ENCODE measurements at places on chromosomes 2 and 18.

DNA sequence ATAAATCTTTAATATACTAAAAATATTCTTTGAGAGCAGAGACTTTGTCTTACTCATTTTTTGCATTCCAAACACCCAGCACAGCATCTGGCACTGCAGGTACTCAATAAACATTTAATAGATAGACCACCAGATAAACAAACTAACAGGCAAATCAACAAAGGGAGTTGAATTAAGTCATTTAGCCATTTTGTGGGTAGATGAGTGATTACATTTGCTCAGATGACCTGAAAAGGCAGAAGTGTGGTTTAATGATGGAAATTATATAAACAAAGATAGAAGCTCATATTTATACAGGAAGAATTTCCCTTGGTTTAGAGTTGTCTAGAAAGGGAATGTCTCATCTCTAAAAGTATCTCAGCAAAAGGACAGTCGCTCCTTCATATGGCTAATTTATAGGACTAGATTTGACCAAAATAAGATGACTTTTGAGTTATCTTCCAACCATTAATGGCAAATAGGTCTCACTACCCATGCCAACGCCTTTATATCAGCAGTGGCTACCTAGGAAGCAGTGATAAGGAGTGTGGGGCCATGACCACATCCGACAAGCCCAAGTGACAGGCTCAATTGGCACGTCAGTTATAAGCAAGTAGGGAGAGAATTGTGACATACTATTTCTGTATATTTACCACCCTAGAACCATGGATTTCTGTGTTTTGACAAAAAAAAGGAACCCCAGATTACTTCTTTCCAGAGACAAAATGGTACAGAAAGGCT lies 173.5 kb downstream of the ATAD2B start:
- DNase-seq: no peak

DNA sequence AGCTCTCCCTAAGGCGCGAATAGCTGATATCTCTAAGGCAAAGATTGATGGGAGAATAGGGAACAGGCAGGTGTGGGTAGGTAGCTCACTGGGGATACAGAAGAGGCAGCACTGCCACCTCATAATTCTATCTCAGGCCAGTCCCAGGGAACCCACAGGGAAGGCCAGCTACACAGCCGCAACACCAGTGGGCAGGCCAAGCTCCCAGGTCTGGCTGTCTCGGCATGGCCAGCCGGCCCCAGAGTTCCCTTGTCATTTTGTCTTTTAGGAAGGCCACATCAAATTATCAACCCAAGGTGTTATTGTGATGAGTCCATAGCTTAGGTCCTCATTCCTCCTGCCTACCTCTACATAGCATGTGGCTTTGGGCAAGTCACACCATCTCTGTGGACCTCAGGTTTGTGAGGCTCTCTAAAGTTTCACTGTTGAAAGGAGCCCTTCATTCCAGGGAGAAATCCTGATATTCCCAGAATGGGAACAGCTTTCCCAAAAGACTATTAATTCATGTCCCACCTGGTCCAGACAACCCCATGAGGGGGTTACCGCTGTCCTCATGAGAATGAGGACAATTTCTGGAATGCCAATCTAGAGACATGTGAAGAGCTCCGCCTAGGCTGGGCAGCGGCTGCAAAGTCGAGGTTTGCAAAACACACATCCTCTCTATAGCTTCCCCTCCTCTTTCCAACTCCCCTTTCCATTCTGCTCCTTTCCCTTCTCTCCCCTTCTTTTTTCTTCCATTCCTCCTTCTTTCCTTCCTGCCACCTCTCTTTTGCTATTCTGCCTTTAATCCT lies 287.1 kb upstream of the ID2 start:
- no peak for DNase-seq

DNA sequence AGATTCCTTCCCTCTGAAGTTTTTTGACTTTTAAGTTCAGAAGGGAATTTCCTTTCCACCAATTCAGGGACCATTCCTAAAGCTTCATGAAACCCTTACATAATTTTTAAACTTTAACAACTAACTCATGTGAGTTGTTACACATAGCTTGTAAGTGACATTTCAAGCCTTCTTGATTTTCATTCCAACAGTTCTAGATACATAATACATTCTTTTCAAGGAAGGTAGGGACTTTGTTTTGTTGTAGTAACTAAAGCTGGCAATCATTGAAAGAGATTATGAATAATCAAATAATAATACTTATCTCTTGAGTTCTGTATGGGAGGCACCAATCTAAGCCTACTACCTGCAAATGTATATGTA lies 45.4 kb downstream of the SETBP1 start:
- no peak for DNase-seq

DNA sequence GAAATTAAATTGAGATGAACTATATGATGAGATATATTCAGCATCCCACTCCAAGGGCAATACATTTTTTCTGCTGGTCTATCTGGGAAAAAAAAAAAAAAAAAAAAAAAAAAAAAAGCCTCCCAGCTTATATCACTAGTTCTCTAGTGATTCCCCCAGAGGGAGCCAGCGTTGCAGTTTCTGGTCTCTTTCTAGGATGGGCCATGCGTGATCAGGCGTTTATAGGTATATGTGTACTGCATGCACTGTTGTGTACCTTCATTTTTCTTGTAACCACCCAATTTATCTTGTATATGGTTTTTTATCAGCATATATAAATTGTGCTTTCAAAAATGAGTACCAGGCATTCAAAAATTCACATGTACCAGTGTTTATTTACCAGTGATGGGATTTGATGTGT lies 35.1 kb downstream of the DCDC2C start:
- DNase-seq: no peak

DNA sequence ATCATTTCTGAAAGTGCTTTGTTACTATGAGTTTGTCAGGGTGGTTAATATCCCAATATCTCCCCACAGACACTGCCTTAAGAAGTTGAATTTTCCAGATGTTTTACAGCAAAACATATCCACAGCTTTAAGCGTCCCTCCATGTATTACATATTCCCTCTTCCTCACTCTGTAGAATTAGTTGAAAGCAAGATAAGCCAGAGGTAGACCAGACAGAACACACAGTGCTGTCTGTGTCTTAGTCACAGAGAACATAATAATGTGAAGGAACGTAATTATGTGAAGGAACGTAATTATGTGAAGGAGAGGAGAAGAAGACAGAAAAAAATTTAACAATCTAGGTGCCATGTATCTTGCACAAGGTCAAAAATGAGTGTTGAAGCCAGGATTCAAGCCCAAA lies 81.9 kb upstream of the LRATD1 start:
- DNase-seq: no peak

DNA sequence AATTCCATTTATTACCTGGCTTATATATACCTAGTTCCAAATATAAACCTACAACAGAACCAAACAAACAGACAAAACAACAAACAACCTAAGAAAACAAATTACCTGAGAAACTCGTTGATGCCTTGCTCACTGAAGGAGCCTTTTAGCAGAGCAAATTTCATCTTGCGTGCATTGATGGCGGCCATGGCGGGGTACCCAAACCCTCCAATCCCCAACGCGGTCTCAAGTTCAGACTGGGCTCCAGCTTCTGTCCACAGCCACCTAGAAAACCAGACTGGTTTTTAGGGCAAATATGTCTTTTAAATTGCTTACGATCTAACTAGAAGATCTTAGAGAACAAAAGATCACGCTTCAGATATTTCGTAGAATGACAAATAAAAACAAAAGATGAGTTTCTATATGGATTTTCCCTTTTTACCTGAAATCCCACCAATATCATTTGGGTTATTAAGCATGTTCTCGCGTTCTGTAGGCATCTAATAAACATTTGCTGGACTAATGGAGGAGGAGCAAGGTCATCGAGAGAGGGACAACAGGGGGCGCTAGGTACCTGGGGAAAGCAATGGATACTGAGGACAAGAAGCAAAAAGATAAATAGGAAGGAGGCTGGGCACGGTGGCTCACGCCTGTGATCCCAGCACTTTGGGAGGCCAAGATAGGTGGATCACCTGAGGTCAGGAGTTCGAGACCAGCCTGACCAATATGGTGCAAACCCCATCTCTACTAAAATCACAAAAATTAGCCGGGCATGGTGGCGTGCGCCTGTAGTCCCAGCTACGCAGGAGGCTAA lies 25.2 kb downstream of the PDIA6 start:
- DNase-seq: no peak

GRCh38 chr2:25552318-25552717 lies 121.1 kb downstream of the DTNB start:
- DNase-seq: no peak

- DNase-seq: no peak
These were observed 112.2 kb downstream of the ZNF385B start for GRCh38 chr2:179749210-179749609.

DNA sequence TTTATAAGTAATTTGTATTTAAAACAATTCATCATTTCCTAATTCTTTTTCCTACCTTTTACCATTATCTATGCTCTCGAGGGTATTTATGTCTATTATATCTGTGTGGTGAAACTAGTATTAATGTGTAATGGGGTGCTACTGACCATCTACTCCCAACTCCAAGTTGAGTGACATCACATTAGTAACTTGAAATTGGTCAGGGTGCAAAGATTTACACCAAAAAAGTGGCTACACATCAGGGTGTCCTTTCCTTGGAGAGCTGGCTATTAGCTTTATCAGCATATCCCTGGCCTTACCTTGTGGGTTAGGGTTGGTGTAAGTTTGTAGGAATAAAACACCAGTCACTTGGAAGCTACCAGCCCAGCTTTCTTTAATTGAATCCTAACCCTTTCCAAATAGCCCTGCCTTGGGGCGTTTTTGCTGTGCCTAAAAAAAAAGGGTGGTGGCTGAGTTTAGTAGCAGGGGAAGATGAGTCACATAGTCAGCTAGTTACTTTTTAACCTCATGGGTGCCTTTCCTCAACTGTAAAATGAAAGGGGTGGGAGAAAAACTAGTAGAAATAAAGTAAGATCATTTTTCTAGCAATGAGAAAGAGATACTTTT lies 14.0 kb downstream of the ANXA4 start:
- DNase-seq: no peak

- no peak for DNase-seq
These were observed 51.0 kb upstream of the EML4 start for GRCh38 chr2:42117923-42118753.

DNA sequence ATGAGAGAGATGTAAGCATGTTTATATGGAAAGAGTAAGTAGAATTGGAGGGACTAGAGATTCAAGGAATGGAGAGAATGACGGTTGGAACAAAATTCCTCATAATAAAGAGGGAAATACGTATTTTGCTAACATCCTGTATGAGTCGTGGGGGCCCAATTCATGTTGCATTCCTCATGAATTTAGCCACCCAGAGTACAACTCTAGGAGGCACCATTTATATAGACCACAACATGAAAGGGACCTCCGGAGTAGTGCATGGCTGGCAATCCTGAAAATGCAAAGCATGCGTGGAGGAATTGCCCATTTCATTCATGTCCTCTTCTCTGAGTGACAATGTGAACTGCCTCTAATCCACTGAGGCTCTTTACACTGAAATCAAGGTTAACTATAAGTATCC lies 168.2 kb downstream of the ZEB2 start:
- no peak for DNase-seq

GRCh38 chr18:32760391-32760790 lies 12.4 kb downstream of the KLHL14 start:
- no peak for DNase-seq

- DNase-seq: no peak
These were observed 22.7 kb downstream of the PDE1A start for GRCh38 chr2:182404092-182404491.

DNA sequence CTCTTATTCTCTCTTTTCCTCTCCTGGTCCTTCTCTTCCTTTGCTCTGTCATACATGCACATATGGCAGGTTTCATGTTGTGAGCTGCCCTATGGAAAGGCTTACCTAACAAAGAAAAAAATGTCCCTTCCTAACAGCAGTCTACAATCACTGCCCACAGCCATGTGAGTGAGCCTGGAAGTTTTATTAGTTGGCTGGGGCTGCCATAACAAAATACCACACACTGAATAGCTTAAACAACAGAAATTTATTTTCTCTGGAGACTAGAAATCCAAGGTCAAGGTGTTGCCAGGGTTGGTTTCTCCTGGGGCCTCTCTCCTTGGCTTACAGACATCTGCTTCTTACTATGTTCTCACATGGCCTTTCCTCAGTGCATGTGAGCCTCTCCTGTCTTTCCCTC lies 142.1 kb downstream of the TRIB2 start:
- DNase-seq: no peak

DNA sequence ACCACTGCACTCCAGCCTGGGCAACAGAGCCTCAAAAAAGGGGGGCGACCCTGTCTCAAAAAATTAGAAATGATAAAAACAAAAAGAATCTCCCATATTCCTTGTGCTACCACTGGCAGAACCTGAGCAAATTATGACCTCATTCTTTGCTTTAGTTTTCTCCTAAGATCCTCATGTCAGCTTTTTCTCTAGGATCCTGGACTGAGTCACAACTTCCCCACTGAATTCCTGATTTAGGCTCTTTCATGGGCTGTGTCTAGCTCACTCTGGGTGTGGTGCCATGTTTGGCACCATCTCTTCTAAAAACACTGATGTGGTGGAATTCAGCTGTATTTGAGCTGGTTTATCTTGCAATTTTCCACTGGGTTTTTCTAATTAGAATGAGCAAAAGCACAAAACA lies 37.1 kb downstream of the EXOC6B start:
- no peak for DNase-seq

- no peak for DNase-seq
These were observed 16.6 kb downstream of the KLHL29 start for GRCh38 chr2:23401427-23402204.

GRCh38 chr2:37892436-37893114 lies 32.5 kb upstream of the RMDN2 start:
- no peak for DNase-seq

DNA sequence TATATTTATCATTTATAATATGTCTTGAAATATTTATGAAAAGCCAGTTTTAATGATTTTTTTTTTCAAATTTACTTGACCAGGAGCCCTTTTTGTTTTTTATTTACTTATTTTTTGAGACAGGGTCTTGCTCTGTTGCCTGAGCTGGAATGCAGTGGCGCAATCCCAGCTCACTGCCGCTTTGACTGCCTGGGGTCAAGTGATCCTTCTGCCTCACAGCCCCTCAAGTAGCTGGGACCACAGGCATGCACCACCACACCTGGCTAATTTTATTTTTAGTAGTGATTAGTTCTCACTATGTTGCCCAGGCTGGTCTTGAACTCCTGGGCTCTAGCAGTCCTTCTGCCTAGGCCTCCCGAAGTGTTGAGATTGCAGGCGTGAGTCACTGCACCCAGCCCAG lies 5.7 kb downstream of the EPB41L5 start:
- no peak for DNase-seq

- DNase-seq: no peak
These were observed 236.8 kb downstream of the SEPTIN10 start for GRCh38 chr2:109376796-109377495.

DNA sequence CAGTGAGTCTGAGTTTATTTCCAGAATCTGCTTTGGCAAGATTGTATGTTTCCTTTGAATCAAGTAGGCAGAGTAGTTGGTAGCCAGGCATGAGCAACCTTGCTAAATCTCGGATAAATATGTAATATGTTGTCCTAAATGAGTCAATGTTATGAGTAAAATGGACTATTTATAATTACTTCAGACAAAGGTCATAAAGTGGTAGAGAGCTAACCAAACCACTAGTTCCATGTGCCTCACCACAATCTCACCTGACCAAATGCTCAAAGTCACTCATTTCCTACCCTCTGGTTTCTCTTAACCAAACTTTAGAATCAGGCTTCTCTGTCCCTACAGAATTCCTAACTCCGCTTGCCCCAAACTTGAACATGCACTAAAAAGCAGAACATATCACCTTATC lies 261.2 kb upstream of the FSIP2 start:
- no peak for DNase-seq

- no peak for DNase-seq
These were observed 3.1 kb upstream of the SNED1 start for GRCh38 chr2:240995041-240996021.
